Fibroblast of mammary gland (primary cell): ENCODE measurements at places on chromosomes 7 and 10.

DNA sequence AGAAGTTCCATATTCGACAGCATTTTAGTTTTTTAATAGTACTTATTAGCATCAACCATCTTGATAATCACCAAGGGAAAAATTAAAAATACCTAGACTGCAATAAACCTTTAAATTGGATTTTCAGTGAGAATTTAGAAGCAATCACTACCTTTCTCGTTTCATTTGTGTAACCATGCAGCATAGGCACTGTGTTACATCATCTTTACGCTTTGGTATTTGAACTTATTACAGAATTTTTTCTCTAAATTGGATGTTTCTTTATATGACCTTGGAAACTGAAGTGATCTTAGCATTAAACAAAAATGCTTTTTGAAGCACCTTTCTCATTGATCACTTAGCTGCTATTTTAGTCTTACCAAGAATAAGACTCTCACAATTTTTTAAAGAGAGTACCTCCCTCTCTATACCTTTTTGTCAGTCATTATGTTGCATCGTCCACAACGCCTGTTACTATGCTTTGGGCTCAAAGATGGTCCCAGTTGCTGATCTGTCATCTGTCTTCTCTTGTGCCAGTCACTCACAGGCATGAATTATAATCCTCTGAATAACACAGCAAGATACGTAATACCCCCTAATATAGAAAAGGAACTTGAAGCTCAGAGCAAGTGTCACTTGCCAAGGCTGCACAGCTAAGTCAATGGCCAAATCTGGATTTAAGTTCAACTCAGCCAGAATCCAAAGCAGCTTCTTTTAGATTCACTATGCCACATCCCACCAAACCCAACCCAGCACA, 19.6 kb upstream of the ASCC1 start:
- no peak for DNase-seq

- no peak for DNase-seq
These were observed 36.7 kb downstream of the FAM107B start for GRCh38 chr10:14737808-14738545.

- no peak for DNase-seq
These were observed 59.5 kb downstream of the GRB10 start for GRCh38 chr7:50723173-50723572.

- DNase-seq = peak; percentile 99
These were observed 226.4 kb upstream of the KLF14 start for GRCh38 chr7:130960208-130960988.

GRCh38 chr7:157853076-157853788, 516.4 kb downstream of the DNAJB6 start:
- no peak for DNase-seq

DNA sequence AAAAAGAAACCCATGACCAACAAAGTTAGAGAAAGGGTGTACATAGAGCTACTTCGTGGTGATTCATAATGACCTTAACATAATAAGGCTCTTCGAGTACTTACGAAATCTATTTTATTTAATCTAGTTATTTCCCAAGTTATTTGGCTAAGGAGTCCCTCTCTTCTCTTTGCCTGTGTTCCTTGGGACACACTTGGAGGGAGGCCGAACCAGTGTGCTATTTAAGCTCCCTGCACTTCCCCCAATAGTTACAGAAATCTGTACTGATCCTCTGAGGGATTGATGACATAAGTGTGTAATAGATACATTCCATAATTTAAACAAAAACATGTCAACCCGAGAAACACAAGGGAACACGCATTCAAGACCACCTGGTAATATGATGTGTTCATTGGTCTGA, 351.1 kb downstream of the GATA3 start:
- DNase-seq = no peak

GRCh38 chr7:134186027-134186426, 58.9 kb downstream of the LRGUK start:
- peak; percentile 76 for DNase-seq

- DNase-seq = no peak
These were observed 2.0 kb downstream of the ZSCAN21 start for GRCh38 chr7:100051611-100052010.

DNA sequence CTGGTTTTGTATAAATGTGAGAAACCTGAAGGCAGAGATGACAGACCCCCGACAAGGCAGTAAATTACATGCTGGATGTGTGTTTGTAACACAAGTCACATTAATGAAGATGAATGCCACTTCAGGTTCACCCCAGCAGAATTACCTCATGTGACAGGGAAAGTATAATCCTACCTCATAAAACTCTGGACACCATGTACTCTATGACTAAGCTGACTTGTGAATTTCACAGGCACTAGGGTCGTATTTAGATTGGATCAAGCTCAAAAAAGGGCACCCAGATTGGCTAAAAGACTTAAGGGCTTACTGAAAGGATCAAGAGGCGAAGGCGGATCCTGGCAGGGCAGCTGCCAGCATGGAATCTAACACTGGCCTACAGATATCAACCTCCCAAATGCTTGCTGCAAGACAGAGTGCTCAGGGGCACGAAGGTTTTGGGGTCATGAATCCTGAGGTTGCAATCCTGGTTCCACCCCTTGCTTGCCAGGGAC, 161.4 kb downstream of the PIP4K2A start:
- DNase-seq = peak; percentile 83

DNA sequence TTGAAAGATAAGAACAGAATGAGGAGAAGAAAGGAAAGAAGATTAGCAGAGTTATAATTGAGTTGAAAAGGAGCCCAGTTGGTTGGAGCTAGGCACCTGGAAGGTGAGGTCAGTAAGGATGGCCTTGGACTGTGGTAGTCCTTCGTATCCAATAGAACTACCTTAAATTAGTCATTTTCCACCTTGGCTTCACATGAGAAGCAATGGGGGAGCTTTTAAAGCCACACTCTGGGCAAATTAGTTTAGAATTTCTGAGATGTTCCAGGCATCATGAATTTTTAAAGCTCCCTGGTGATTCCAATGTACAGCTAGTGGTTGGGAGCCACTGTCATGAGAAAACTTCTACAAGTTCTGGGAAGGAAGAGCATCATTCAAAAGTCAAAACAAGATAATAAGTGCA, 27.3 kb upstream of the CYP3A5 start:
- DNase-seq = peak; percentile 21

DNA sequence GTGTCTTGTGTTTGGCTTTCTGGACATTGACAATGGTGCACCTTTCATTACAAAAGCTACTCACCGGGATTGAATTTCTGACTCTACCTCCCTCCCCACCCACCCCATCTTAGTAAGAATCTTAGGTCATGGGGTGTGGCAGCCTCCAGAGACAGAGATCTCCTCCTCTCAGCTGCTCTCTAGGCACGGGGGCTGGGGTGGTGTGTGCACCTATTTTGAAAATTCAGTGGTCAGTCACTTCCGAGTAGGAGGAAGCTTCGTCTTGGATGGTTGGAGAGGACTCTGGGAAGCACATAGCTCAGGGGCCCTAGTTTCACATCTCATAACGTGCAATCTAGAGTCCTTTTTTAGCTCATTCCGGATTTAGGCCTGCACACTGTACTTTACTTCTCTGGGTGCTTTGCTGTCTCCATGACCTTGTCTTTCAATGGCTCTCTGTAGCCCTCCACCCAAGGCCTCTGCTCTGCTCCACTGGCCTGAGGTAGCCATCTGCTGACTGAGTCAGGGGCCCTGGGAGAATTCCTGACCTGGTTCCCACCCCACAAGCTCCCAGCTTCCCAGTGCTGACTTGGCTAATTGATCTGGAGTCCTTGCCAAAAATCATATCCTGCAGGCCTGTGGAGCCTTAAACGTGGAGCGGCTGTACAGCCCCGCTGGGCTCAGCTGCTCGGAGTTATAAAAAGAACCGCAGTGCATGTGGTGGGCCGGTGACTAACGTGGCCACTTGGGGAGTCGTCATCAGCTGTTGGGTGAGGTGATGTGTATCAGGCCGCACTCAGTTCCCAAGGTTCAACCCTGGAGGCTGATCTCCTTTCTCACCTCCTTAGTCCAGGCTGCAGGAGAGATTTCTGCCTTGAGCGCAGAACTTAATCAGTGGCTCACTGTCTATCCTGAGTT, 19.3 kb upstream of the ADAMTS14 start:
- DNase-seq = peak; percentile 100

DNA sequence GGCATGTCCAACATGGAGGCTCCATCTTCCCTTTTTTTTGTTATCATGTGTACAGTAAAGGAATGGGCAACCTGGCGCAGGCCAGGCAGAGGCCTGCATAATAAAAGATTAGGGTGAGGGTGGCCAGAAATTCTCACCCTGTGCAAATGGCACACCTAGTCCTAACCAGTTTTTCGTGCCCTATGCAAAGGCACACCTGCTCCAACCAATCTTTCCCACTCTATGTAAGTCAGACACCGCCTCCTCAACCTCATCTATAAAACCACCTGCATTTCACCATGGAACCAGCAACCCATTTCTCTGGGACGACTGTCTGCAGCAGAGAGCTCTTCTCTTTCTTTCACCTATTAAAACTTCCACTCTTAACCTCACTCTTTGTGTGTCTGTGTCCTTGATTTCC, 16.1 kb downstream of the TBATA start:
- no peak for DNase-seq

GRCh38 chr7:121730869-121731268, 142.1 kb upstream of the PTPRZ1 start:
- no peak for DNase-seq

- DNase-seq = no peak
These were observed 73.7 kb downstream of the WDFY4 start for GRCh38 chr10:48758411-48758810.

GRCh38 chr7:43513251-43513650, 69.7 kb upstream of the STK17A start:
- no peak for DNase-seq

GRCh38 chr7:55104712-55105433, 86.1 kb downstream of the EGFR start:
- peak; percentile 69 for DNase-seq

- no peak for DNase-seq
These were observed 11.8 kb downstream of the PODXL start for GRCh38 chr7:131544449-131545301.

DNA sequence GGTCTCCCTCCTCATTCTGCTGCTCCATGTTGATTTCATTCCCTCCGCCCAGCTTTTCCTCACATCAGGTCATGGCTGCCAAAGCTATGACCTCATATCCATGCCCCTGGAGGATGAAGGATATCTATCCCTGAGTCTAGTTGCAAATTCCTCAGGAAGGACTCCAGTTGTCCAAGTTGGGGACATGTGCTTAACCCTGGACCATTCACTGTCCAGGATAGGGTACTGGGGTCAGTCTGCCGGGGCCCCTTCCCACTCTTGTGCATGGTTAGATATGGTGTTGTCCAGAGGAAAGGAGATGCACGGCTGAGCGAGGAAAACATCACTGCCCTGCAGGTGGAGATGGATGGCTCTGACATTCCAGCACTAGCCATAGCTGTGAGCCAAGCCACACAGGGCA, 51.9 kb upstream of the COMTD1 start:
- DNase-seq = no peak

DNA sequence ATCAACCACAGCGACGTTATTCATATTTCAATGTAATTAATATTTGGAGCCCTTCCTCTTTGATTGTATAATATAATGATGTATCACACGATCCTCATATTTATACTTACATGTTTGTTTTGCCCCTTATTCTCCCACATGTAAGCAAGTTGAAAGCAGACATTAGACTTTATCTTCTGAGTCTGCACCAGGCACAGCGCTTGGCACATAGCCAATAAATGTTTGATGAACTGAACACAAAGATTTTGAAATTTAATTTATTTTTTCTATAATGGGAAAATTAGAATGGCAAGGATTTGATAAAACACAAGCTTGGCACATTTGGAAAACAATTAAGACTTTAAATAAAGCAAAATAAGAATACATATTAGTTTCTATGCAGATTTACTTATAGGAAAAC, 31.6 kb downstream of the ZFAND4 start:
- no peak for DNase-seq

DNA sequence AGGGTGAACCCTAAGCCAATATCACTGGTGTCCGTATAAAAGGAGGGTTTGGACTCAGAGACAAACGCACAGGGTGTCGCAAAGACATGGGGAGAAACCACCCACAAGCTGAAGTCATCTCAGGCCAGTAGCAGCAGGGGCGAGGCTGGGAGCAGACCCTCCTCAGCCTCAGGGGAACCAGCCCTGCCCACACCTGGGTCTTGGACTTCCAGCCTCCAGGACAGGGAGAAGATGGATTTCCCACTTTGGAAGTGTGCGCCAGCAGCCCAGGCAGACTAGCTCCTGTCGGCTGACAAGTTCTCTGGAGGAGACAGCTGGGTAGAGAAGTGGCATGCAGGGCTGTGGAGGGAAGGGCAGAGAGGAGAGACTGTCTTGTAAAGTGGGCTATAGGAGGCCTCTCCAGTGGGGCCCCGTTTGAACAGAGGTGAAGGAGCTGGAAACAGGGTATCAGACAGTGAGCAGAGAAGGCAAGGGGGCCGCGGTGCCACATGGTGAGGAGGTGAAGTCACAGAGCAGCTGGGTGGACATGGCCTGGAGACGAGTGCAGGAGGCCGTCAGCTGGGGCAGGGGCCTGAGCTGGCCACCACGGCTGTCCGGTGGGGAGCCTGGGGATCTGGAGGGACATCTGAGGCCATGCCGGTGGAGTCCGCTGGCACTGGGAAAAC, 475.6 kb downstream of the PTPRN2 start:
- no peak for DNase-seq

GRCh38 chr10:22494007-22494406, 148.7 kb downstream of the SPAG6 start:
- DNase-seq = no peak

GRCh38 chr7:117210397-117210796, 112.5 kb downstream of the WNT2 start:
- no peak for DNase-seq

DNA sequence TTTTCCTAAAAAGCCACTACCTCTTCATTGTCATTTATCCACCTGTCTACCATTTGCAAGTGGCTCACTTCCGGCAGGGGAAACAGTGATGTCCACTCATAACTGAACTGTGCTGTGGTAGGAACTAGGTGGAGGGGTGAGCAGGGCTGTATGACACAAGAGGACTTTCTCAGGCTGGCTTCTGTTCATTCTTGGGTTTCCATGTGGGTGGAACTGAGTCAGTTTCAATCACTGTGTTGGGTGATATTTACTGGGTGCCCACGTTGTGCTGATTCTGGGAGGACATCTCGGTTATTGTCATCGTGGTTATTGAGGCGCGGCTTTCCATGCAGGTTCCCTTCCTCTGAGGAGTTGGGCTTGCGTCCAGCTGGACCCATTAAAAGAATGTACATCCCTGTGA, 38.8 kb downstream of the RAMP3 start:
- DNase-seq = no peak

GRCh38 chr7:45253368-45253767, 95.8 kb downstream of the RAMP3 start:
- DNase-seq = no peak

DNA sequence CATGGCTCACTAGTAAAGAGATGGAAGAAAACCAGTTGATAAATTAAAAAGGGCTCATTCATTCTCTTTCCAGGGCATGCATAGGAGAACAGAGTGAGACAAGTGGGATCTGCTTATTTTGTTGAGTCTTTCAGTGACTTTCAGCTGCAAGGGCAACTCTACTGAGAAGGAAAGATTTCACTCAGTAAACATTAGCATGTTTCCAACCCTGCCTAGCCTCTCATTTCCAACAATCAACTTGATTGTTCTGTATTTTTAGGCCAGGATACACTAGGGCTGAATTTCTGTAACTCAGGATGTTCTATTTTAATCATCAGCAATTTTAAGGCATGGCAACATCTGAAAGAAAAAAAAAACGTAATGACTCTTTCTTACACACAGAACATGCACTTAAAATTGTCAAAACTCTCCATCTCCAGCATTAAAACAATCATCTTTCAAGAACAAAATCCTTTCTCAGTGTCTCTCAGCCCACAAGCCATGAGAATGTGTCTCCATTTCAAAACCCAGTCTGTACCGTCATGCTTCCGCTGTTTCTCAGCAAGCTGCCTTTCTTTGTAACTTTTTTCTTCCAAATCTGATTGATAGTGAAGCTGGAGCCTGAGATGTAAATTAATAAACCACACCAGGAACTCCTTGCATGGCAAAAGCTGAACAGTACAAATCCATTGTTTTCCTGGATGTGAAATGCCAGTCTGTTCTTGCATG, 147.2 kb upstream of the KLF14 start:
- DNase-seq = peak; percentile 24
